HEK293T (cell line): ENCODE measurements at places on chromosomes 6 and 20.

DNA sequence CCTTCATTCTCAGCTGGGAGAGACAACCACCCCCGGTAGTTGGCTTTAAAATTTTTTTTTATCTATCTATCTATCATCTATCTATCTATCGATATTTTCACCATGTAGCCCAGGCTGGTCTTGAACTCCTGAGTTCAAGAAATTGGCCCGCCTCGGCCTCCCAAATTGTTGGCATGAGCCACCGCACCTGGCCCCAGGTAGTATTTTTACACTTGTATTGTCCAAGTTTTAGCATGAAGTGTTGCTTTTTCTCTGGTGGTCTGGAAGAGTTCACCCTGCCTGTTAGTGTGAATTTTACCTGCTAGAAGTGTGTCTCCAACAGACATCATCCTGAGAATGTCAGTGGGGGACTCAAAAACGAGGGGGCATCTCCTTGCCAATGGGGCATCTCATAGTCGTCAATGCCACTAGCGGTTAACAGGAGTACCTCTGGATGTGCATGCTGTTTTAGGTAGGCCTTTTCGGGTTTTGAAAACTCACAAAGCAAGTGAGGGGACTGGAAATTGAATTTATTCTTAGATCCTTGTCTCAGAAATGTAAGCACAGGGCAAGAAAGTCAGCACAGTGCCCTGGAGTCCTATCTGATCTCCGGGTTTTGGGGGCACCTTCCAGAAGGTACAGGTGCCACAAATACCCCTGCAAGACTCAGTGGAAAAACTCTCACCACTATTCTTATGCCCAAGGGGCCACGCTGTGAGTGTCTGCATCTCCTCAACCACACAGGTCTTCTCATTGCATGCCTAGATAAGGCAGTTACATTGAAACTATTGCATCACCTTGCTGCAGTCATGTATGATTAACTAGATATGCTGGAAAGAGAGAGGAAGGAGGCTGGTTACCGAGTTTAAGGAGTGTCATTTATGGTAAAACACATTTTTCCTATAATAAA, 37.1 kb downstream of the TNFAIP3 start:
- DNase-seq = no peak

GRCh38 chr20:41654884-41655283, 36.7 kb upstream of the CHD6 start:
- DNase-seq = no peak

- DNase-seq = no peak
Observed at GRCh38 chr6:47157653-47158219, 115.6 kb upstream of the ADGRF1 start.

DNA sequence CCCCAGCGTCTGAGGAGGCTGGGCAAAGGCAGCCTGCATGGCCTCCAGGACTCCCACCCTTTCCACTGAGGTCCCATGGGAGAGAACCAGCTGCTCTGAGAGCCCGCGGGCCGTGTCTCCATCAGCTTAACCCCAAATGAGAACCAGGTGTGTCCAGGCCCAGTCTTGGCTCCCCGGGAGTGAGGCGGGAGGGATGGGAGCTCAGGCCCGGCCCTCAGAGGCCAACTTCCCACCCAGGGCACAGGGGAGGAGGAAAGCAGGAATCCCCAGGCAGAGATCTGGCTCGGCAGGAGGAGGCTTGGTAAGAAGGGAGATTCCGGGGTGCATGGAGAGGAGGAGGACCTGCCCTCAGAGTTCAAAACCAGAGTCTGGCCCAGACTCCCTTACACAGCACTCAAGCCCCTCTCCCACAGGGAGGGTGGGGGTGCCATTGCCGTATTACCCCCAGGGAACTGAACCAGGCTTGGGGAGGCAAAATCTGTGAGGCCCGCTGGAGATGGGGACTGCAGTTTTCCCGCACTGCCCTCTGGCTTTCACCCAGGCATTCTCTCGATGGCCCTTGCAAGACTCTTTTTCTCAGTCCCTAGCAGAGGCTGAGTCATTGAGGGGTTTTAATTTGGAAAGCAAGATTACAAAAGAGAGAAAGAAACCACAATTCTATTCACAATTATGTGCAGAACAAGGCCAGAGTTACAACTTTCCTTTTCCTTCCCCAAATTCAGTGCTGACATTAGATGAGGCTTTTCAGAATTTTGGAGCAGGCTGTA, 17.1 kb downstream of the FOXF2 start:
- no peak for DNase-seq

- no peak for DNase-seq
Observed at GRCh38 chr6:518218-518617, 126.7 kb downstream of the IRF4 start.

DNA sequence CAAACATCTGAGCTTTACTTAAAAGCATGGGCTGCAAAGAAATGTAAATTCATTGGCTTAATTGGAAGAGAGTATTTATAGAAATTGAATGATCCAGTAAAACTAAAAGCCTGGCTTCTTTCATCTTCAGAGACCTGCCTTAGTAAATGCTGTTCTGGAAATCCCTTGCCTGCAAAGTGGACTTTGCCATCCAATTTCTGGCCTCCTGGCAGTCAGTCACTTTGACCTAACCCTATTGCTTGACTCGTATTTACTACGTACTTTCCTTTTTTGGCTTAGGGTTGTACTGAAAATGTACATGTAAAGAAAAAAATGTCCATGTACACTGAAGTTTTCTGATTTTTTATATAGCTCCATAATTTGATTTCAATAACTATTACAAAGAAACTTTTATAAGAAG, 47.1 kb downstream of the E2F3 start:
- no peak for DNase-seq

GRCh38 chr6:8157839-8158238, 55.5 kb upstream of the EEF1E1 start:
- no peak for DNase-seq

GRCh38 chr20:7702141-7702540, 238.1 kb downstream of the HAO1 start:
- DNase-seq = no peak

DNA sequence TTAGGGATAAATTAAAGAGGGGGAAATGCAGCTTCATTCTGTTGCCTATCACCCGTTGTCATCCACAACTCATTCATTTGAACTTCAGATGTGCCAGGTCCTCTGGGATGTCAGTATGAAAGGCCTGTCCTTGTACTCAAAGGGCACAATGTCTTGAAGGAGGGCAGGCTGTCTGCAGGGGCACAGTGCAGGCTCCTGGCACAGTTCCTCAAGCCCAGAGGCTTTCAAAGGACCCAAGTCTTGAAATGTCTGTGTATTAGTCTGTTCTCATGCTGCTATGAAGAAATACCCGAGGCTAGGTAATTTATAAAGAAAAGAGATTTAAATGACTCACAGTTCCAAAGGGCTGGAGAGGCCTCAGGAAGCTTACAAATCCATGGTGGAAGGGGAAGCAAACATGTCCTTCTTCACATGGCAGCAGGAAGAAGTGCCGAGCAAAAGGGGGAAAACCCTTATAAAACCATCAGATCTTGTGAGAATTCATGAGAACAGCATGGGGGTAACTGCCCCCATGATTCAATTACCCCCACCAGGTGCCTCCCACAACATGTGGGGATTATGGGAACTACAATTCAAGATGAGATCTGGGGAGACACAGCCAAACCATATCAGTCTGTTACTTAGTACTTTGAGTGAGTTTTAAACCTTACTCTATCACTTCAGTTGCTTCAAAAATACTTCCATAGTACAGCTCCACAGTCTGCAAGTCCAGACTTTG, 9.4 kb downstream of the SNX9 start:
- no peak for DNase-seq

DNA sequence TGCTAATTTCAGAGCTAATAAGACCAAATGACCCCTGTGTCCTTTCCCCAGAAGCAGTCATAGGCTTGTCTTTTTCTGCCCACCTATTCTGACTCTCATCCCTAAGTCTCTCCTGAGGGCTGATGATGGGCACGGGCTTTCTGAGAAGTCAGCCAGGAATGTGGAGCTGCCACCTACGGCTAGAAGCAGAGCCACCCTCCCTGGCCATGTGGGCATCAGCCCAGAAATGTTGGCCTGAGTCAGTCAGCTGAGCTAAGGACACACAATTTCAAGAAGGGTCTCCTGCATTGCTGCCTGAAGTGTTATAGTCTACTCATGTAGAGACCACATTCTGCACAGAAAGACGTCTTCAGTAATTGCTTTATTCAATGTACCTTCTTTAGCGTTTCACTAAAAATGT, 17.1 kb downstream of the MYLIP start:
- no peak for DNase-seq

- no peak for DNase-seq
Observed at GRCh38 chr6:84408028-84408427, 180.6 kb upstream of the CEP162 start.

DNA sequence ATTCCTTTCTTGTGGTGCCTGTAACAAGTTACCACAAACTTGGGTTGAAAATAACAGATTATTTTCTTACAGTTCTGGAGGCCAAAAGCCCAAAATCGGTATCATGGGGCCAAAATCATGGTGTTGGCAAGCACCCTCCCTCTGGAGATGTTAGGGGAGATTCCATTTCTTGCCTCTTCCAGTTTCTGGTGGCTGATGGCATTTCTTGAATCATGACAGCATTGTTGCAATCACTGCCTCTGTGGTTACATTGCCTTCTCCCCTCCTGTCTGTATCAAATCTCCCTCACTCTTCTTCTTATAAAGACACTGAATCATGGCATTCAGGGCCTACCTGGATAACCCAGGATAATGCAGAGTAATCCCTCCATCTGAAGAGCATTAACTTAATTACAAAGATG, 17.9 kb upstream of the TENT5A start:
- no peak for DNase-seq

DNA sequence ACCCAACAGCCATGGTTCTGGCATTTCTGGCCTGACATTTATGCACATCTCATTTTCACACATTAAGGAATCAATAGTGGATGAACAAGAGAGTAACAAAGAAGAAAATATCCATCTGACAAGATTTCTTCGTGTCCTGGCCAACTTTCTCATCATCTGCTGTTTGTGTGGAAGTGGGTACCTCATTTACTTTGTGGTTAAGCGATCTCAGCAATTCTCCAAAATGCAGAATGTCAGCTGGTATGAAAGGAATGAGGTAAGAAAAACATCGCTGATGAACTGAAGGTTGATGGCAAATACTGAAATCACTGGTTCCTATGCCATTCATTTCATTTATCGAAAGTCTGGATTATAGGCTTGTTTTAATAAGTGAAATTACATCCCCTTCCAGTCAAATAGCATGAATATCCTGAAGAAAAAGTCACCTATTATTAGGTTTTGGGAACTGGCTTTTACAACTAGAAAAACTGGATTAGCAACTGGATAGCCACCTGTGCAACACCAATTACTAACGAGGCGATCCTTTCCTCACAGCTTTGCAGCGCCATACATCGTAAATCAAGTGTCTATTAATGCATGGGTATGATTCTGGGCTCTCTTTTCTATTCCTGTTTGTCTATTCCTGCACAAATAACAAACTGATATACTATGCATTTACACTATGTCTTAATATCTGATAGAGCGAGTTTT, 50.2 kb upstream of the NOP56 start:
- no peak for DNase-seq
